ENCODE measurements at places on chromosomes 6 and 20.

DNA sequence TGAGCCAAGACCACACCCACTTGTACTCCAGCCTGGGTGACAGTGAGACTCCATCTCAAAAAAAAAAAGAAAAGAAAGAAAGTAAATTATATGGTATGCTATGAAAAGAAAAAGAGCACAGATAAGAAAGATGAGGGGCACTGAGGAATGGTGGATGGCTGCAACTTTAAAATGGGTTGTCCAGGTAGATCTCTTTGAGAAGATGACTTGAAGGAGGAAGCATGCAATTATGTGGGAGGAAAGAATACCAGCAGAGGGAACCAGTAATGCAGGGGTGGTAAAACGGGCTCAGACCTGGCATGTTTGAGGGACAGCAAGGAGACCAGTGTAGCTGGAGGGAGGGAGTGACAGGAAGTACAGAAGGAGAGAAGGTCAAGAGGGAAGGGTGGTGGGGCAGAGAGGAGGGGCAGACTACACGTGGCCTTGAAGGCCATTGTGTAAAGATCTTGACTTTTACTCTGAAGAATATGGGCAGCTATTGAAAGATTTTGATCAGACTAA, 22.3 kb downstream of the LINC00237 start:
- H3K27ac ChIP-seq: no peak overlapping the region
- DNase-seq: no peak
- H3K36me3 ChIP-seq: no peaks in the 10 kb centered on the region
- H3K4me1 ChIP-seq: no peaks in the 10 kb centered on the region
- H3K4me3 ChIP-seq: no peak overlapping the region

DNA sequence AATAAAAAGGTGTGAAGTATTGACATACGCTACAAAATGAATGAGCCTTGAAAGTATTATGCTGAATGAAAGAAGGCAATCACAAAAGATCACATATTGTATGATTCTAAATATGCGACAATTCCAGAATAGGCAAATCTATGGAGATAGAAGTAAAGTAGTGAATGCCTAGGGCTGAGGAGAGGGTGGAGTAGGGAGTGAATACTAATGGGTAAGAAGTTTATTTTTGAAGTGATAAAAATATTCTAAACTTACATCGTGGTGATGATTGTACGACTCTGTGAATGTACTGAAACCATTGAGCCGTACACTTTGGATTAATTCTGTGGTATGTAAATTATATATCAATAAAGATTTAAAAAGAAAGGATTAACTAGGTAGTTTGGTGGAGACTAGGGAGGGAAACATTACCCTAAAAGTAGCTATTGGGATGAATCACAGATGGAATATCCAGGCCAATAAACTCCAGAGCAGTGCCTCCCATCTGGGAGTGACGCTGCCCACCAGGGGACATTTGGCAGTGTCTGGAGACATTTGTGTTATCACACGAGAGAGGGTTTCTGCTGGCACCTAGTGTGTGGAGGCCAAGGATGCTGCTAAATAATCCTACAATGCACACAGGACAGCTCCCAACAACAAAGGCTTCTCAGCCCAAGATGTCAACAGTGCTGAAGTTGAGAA, 214.2 kb upstream of the PCSK2 start:
- no peak overlapping the region for H3K27ac ChIP-seq
- no peaks in the 10 kb centered on the region for H3K27me3 ChIP-seq
- no peak overlapping the region for H3K4me3 ChIP-seq

DNA sequence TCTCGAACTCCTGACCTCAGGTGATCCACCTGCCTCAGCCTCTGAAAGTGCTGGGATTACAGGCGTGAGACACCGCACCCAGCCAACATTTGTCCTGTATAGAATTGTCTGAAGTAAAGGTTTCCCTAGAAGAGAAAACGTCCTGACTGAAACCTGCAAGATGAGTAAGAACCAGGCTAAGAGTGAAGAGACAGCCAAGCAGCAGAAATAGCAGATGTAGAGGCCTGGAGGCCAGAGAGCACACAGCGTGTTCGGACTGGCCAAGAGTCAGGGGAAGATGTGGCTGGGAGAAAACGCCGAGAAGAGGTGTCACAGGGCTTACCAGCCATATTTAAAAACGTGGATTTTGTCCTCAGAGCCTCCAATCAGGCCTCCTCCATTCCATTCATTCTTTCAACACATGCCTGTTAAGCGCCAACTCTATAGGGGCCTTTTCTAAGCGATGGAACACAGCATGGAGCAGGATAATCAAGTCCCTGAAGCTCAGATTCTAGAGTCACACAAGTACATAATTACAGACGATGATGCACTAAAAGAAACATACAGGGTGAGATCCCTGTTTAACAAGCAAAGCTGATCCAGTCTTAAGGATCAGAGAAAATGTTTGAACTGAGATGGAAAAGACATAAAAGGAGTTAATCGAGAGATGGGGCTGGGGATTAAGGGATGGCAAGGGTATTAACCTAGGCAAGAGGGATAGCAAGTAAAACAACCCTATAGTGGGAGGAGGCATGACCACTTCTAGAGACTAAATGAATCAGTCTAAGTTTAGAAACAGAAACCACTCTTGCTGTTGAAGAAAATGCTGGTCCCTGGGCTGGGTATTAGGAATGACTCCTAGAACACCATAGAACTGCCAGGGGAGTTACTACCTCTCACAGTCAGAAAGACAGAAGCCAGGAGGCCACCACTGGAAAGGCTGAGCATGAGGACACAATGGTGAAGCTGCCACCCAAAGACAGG, 4.8 kb downstream of the ZCCHC3 start:
- no peak for DNase-seq
- H3K27ac ChIP-seq: no peak overlapping the region
- no peaks in the 10 kb centered on the region for H3K27me3 ChIP-seq

DNA sequence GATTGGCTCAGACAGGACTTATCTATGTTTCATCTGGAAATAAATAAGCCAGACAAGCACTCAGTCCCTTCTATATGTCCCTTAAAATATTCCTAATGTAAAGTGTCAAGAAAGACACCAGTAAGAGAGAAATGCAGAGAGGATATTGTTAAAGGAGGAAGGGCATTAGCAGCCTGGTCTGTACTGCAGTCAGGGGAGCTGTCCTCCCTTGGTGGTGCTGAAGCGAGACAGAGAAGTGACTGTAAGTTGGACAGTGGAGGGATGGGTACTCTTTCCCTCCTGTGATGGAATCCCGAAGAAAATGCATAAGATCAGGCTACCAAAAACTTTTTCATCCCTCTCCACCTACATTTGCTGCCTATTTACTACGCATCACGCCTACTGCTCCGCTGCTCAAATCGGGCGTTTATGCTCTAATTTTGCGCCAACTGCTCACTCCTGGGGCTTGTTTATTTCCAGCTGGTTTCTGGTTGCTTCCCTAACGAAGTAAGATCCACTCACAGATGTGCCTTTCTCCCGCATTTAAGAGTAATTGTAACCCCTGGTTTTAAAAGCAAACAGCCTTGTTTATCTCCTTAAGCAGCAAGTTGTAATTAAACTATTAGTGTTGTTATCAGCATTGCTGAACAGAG, 35.2 kb downstream of the PHACTR1 start:
- no peaks in the 10 kb centered on the region for H3K27me3 ChIP-seq
- no peaks in the 10 kb centered on the region for H3K36me3 ChIP-seq
- DNase-seq: peak; percentile 58
- no peak overlapping the region for H3K4me3 ChIP-seq

DNA sequence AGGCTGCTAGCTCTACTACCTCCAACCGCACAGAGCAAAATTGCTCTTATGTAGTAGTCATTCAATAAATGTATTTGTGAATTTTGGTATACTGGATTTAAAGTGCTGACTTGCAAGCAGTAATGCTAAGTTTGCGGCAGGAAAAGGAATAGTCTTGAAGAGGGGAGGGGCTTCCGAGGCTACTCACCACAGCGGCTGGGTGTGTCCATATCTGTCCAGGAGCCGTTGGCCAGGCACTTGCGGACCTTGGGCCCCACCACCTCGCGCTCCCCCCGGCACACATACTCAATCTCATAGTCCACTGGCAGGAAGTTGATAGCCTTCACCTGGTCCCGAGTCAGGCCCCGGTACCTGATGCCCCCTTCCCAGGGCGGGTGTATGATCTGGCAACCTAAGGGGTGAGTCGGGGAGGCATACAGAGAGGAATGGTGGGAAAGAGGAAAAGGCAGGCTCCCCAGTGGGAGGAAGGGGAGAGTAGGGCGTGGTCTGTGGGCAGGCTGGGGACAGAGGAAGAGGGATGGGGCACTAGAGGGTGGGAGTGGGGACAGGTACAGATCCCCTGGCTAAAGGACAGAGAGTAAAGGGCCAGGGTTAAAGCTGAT, 1.7 kb downstream of the GABBR1 start:
- DNase-seq: no peak
- H3K4me3 ChIP-seq: no peak overlapping the region
- H3K27ac ChIP-seq: no peak overlapping the region
- H3K27me3 ChIP-seq: no peaks in the 10 kb centered on the region

DNA sequence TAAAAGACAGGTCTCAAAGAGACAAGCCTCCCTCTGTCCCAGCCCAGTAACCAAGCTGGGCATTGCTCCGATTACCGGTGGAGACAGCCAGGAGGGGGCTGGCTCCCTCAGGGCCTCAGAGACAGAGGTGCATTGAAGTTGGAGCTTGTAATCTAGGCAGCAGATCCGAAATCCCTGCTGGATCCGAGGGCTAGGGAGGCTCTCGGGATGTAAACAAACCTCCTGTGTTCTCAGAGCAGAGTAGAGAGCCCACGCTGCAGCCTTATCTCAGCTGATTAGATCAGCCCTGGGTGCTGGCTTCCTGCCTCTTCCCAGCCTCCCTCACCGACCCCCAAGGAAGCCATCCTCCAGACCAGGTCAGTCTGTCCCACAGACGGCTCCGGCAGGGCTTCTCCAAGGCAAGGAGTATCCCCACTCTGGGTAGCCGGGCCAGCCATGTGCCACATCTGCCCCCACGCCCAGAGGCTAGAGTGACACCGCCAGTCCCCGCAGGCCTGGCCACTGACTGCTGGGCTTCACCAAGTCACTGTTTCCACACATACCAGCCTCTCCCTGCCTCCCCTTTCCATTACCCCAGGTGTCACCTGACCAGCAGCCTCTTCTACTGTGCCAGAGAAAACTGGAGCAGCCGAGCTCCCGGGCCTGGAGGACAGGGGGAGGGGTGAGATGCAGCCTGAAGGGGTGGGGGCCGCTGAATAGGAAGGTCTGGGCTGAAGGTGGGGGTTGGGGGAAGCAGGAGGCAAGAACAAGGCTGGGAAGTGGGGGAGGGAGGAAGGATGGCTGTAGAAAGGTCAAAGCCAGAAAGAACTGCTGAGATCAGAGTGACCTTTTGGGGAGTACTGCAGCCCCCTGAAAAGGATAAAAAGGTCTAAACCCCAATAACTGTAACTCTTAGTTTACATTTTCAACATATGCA, 6.0 kb downstream of the SDC4 start:
- DNase-seq: no peak
- peaks cover 28% of the 10 kb centered on the region for H3K4me1 ChIP-seq
- H3K27me3 ChIP-seq: peaks cover 7% of the 10 kb centered on the region
- H3K36me3 ChIP-seq: no peaks in the 10 kb centered on the region

GRCh38 chr6:54085541-54085940, 25.7 kb upstream of the MLIP start:
- no peak for DNase-seq
- no peaks in the 10 kb centered on the region for H3K27me3 ChIP-seq
- H3K4me3 ChIP-seq: no peak overlapping the region
- no peaks in the 10 kb centered on the region for H3K36me3 ChIP-seq
- no peak overlapping the region for H3K27ac ChIP-seq
- H3K4me1 ChIP-seq: no peaks in the 10 kb centered on the region

- H3K27ac ChIP-seq: no peak overlapping the region
- H3K4me3 ChIP-seq: 0 out of 2 replicates have a peak overlapping the region, but pooled peaks have one; percentile 17
- no peaks in the 10 kb centered on the region for H3K27me3 ChIP-seq
Measured at GRCh38 chr6:141437685-141438084, 695.0 kb upstream of the GJE1 start.

DNA sequence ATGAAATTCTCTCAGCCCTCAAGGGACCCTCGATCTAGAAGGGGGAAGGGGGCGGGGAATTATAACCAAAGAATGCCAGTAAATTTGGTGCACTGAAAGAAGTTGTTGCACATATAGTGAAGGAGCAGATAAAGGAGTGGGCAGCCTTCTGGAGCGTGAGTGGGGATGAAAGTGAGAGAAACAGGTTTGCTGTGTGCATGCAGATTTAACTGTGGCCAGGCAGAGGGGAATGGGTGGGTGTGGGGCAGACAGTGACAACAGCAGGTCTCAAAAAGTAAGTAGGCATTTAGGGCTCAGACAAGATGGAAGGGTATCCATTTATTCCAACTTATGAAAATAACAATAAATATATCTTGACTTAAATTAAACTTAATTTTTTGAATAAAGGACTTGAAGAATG, 149.1 kb downstream of the KCNQ5 start:
- no peak overlapping the region for H3K4me3 ChIP-seq
- H3K27ac ChIP-seq: no peak overlapping the region
- no peak for DNase-seq
- no peaks in the 10 kb centered on the region for H3K36me3 ChIP-seq
- H3K27me3 ChIP-seq: no peaks in the 10 kb centered on the region
- peaks cover 22% of the 10 kb centered on the region for H3K4me1 ChIP-seq

- H3K27me3 ChIP-seq: no peaks in the 10 kb centered on the region
- DNase-seq: no peak
- H3K4me3 ChIP-seq: no peak overlapping the region
Measured at GRCh38 chr20:36647196-36648121, 1.5 kb upstream of the SLA2 start.

- DNase-seq: no peak
- H3K36me3 ChIP-seq: no peaks in the 10 kb centered on the region
- H3K4me1 ChIP-seq: no peaks in the 10 kb centered on the region
- H3K27ac ChIP-seq: no peak overlapping the region
Measured at GRCh38 chr6:155120034-155120433, 124.9 kb downstream of the TIAM2 start.

GRCh38 chr6:41577356-41578216, 31.4 kb downstream of the FOXP4 start:
- H3K36me3 ChIP-seq: no peaks in the 10 kb centered on the region
- DNase-seq: no peak
- H3K27me3 ChIP-seq: no peaks in the 10 kb centered on the region
- no peak overlapping the region for H3K27ac ChIP-seq

DNA sequence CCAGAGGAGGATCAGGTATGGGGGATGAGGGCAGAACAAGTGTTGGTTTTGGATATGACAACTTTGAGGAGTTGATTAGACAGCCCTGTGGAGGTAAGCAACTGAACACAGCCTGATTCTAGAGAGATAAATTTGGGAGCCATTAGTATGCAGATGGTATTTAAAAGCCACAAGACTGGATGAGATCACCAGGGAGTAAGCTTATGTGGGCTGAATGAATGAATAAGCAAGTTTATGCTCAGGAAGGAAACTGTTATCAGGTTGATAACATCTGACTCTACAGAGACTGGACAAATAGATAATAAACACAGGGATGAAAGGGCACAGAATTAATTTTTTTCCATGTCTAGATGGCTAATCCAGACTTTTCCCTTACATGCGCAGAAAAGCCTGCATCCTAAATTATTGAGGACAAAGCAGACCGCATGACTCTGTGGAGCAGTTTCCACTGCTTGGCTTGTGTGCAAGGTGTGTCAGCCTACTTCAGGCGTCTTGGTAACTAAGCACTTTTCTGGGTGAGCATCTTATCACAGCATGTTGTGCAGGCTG, 150.6 kb downstream of the GJA10 start:
- no peaks in the 10 kb centered on the region for H3K27me3 ChIP-seq
- H3K36me3 ChIP-seq: no peaks in the 10 kb centered on the region
- DNase-seq: no peak
- H3K4me1 ChIP-seq: no peaks in the 10 kb centered on the region
